ENCODE measurements at places on chromosomes 7 and 10.
A peak's percentile ranks its signal among the peaks of the same experiment; 100 is the strongest.

DNA sequence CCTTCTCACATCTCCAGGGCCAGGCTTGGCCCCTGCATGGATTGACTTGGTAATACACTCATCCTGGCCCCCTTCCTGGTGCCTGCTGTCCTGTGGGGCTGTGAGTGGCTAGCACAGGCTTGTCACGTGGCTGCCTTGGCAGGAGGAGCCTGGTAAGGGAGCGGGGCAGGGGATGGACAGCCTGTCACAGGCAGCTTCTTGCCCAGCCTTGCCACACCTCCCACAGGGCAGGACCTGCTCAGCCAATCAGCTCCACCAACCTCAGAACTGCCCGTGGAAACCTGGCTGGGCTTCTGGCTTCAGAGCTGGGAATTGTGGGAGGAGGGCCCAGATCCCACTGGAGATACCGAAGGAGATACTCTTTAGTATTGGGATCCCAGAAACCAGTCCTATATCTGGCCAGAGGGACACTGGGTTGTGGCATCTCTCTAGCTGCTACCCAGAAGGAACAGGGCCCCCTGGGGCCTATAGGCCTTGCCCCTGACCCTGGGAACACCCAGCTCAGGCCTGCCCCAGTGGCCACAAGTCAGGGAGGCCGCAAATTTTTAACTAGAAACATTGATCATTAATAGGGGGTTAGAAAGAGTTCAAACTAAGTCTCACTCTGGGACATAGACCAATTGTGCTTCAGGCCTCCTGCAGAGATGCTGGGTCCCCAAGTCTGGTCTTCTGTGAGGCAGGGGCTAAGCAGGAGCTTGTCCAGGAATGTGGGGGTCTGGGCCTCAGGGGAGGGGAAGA lies at the start of gene HOGA1:
TSS of gene HOGA1 (plus strand) at position 330 of the 738 bp plus-strand sequence. CDS start at position 645, 315 bp downstream.
- no peak for DNase-seq

GRCh38 chr10:24086296-24087086 lies 122.4 kb upstream of the KIAA1217 start:
- DNase-seq = no peak

DNA sequence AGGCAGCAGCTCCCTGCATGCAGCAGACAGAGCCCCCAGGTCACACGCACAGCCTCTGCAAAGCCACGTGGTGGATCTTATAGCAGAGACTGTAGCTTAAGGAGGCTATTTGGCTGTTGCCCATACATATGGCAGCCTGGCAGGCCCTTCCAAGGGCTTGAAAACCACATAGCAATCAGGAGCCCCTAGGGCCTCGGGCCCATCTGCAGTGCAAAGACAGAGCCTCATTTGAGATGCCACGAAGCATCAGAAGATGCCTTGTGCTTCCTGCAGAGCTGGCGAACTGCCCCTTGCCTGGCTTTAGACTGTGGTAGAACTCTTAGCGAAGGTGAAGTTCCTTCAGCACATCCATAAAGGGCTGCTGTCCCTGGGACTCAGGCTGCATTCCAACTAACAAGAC lies 309.9 kb downstream of the GRID1 start:
- DNase-seq = no peak

DNA sequence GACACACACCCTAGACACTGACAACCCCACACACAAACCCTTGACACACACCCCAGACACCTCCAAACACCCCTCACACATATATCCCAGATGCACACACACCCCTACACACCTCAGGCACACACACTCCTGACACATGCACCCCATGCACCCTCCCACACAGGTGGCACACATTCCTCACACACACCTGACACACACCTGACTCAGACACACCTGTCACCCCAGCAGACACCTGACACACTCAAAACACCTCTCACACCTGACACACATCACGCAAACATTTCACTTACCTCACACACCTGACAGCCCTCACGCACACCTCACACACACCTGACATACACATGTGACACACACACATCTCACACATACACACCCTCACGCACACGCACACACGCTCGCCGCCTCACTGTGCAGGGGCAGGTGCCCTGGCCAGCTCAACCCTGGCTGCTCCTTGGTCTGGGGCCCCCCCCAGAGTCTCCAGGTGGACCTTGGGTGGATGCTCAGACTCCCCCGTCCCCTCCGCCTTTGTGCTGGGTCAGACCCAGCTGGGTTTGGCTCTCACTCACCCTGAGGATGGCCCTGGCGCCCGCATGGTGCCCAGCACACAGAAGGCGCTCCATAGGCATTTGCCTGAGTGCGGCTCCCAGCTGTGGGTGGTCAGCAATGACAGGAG lies 3.1 kb upstream of the CALY start:
- DNase-seq = no peak

DNA sequence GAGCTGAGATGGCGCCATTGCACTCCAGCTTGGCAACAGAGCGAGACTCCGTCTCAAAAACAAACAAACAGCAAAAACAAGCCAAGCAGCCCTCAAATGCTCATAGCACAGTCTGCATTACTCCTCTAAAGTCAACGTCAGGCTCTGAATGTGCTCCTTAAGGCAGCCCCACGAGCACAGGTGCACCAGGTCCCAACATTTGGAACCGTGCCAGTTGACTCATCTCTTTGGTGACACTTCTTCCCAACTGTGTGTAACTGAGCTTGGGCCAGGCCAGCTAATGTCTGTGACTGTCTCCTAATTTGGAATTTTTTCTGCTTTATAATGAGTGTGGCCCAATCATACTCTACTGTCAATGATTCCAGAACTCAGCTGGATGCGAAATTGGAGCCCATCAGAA lies 66.3 kb upstream of the EFCAB10 start:
- DNase-seq = no peak

DNA sequence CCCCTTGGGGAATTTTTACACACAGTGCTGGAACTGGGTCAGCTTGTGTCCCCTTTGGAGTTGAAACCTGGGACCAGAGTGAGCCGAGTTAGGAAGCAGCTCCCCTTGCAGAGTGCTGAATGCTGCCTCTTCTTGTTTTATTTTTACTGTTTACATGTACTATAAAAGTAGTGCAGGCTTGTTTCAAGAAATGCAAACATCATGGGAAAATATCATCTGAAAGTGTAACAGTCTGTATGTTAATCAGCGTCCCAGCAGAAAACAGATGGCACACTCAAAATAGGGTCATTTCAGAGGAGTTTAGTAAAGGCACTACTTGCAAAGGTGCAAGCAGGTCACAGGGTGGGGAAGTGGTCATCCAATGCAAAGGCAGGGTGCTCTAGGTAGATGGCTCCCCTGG lies 30.1 kb downstream of the CXCL12 start:
- no peak for DNase-seq

- no peak for DNase-seq
These were observed 7.0 kb downstream of the ATP6V0E2 start for GRCh38 chr7:149880638-149881311.

GRCh38 chr10:23095966-23096801 lies 805 bp downstream of the MSRB2 start:
- DNase-seq = peak; percentile 26

DNA sequence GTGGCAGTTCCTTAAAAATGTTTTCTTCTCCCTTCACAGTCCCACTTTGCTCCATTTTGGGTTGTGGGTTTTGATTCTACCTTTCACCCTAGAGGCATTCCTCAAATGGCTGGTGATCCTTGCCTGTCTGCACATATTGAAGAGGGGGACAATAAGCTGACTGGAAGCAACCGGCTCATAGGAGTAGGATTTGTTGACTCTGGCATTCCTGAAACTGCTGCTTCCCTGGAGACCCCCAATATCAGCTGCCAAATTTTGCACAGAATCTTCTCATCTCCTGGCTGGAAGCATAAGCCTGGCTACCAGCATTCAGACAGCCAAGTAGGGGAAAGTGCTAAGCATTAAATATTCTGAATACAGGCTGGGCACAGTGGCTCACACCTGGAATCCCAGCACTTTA lies 53.7 kb downstream of the KIF5B start:
- DNase-seq = no peak

DNA sequence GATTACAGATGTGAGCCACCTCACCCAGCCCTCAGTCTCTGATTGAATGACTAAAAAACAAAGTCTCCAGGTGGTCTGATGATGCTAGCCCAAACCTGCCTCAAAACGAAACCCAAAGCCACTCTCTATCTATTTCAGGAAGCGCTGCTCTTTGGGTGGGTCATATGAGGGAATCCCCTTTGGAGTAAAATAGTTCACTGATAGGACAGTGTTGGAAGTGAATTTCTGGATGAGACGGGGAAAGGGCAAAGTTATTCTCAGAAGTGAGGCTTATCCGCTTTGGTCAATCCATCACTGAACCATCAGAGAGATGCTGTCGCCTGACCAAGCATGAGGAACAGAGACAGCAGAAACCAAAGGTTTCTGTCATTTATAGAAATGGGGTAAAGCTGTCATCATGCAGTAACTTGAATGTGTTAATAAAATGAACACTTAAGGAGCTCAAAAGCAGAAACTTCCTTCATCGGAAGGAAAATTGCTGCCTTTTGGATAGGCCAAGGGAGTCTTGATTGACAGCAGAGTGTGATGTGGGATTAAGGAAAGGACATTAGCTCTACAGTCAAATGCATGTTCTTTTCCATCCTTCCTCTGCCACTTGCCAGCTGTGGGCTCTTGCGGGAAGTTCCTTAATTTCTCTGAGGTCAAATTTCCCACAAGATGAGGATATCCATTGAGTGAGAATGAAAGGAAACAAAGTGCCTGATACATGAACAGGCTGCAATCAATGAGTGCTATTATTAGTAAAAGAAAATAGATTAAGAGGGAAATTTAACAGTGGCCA lies 64.9 kb upstream of the C1QL3 start:
- no peak for DNase-seq

GRCh38 chr7:2540133-2540532 lies 15.2 kb downstream of the BRAT1 start:
- DNase-seq = no peak

- DNase-seq = peak; percentile 87
These were observed 707.5 kb upstream of the FZD8 start for GRCh38 chr10:36349445-36350078.

DNA sequence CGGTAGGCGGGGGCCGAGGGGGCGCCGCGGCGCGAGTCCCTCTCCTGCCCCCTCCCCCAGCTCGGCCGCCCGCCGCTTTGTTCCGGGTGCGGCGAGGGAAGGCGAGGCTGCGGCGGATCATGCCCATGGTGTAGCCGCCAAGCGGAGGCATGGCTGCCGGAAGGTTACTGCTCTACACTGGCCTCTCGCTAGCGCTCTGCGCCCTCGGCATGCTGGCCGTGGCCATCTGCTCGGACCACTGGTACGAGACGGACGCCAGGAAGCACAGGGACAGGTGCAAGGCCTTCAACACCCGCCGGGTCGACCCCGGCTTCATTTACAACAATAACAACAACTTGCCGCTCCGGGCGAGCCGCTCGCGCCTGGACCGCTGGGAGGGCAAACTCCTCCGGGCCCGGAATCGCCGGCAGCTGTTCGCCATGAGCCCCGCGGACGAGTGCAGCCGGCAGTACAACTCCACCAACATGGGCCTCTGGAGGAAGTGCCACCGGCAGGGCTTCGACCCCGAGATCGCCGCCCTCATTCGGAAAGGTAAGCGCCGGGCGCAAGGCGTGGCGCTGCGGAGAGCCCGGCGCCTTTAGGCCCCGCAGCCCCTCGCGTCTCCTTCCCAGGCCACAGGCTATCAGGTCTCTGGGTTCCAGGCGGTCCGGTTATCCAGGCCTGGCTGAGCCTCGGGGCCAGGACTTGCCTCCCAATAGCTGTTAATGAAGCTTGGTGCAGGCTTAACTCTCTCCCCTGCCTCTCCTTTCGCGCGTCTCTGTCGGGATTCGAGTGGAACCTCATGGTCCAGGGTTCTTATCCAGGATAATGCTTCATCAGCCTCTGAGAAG lies 513 bp downstream of the TMEM178B start:
- no peak for DNase-seq

GRCh38 chr10:10587744-10588393 lies 429.8 kb upstream of the CELF2 start:
- DNase-seq = no peak

DNA sequence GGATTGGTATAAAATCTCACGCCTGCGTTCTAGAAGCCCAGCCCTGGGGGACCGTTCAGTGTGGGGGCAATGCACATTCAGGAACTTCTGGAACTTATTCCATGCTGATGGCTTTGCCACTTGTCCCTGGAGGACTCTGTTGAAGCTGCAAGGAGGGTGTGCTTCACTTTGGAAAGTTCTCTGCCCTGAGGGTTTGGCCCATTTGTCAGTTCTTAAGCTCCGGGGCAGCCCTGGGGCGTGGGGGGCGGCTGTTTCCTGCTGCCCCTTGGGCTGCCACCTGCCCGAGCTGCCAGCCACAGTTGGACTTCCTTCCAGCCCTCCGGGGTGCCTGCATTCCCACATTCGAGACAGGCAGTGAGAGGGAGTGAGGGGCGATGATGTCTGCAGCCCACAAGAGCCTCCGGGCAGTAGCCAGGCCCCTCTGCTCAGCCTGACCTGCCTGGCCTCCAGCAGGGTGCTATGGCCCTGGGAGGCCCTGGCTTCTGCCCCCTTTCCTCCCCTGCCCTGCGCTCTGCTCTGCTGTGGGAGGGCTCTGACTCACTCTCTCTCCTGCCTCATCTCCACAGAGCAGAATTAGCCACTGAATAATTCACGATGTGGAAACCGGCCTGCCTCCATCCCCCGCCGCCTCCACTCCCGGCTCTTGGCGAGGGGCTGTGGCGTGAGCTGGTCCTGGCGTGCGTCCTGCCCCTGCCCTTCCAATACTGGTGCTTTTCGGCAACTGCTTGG lies 1.9 kb downstream of the TTYH3 start:
- DNase-seq = peak; percentile 63

DNA sequence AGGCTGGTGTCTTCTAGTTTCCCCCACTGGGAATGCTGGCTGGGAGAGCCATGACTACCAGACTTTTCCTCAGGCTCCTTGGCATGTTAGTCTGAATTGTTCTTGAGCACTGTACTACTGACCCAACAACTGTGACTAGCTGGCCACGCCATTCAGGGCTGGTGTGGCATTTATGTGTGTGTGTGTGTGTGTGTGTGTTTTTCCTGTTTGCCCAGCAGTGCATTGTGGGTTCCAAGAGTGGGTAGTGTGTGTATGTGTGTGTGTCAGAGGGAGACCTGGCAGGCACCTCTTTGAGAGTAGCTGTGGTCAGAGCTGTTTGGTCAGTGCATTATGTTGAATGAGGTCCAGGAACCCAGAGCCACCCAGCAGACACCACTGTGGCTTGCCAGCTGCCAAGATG lies 9.2 kb downstream of the PCBD1 start:
- DNase-seq = no peak

- DNase-seq = no peak
These were observed 29.9 kb downstream of the CDK14 start for GRCh38 chr7:90626013-90626412.

DNA sequence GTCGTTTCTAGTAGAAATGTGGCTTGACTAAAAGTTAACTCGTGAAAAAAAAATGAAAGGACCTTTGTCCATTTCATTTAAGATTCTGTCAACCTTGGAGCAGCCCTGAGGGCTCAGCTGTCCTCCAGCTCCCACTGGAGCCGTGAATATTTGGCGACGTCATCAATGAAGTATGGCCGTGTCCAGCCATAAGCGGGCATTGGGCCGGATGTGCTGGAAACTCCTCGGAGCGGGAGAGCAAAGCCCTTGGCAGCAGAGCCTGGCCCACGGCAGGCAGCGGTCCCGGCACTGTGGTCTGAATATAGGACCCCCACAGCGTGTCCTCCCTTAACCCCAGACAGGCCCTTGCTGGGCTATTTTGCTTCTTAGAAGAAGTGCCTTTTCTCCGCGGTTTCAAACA lies 50.0 kb downstream of the JAKMIP3 start:
- no peak for DNase-seq

Data from skeletal muscle cell (primary cell).